Activated naive CD8-positive, alpha-beta T cell treated with anti-CD3 and anti-CD28 coated beads for 36 hours (primary cell): ENCODE measurements at places on chromosomes 1 and 21.

DNA sequence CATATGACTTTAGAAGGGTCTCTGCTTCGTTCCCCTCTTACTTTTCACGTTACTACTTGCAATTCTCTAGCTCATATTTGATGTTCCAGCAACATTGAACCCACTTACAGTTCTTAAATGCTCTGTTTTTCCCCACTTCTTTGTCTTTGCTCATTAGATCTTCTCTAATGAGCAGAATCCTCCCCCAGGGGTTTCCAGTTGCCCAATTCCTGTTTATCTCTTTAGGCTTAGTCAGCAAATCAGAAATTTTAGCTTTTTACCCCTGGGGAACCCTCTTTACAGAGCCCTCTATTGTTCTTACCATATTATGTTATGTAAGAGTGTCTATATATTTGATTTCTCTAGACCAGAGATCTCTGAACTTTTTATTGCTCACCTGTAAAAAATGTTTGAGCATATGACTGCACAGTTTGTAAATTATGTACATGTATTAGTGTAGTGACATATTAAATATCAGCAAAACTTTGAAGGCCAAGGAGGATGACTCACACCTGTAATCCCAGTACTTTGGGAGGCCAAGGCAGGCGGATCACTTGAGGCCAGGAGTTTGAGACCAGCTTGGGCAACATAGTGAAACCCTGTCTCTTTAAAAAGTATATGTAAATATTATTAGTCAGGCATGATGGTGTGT lies 71.4 kb downstream of the FNBP1L start:
- no peak overlapping the region for H3K4me3 ChIP-seq
- H3K27ac ChIP-seq = no peak overlapping the region
- H3K27me3 ChIP-seq = no peaks in the 10 kb centered on the region
- no peak for DNase-seq
- H3K4me1 ChIP-seq = no peaks in the 10 kb centered on the region

DNA sequence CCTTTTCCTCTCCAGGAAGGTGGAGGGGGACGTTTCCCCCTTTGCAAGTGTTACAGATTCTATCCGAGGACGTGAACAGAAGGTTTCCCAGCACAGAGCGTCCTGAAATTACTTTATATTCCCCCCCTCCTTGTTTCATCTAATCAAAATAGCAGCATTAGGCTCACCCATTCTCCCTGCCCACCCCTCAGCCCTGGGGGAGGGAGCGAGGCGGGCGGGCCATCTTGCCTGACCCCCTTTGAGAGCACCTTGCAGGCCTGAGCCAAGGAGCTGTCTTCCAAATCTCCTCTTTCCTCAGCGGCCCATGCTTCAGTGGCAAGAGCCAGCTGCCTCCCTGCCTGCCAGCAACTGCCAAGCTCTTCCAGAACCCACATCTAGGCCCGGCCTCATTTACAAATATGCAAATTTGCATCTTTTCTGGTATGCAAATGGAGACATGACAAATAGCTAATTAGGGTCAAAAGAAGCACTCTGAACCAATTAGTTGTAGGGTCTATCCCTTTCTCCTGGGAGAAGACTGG lies 69.1 kb upstream of the POU3F1 start:
- H3K27ac ChIP-seq = no peak overlapping the region
- no peaks in the 10 kb centered on the region for H3K27me3 ChIP-seq
- no peaks in the 10 kb centered on the region for H3K4me1 ChIP-seq

DNA sequence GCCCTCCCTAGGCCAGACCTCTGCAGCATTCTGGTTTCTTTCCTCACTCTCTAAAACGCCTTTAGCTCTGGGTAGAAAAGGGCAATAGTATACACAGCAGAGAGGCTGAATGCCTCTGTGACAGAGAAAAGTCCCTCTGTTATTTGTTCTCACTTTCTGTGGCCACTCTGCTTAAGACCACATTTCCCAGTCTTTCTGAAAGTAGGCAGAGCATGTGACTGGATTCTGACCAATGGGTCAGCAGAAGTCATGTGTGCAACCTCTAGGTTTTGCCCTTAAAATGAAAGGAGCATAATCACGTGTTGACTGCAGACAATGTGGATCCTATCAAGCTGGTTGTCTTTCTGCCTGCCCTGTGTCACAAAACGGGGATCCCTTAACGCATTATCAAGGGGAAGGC lies 79.7 kb upstream of the MARK1 start:
- no peaks in the 10 kb centered on the region for H3K36me3 ChIP-seq
- H3K27ac ChIP-seq = no peak overlapping the region
- H3K27me3 ChIP-seq = peaks cover 20% of the 10 kb centered on the region

DNA sequence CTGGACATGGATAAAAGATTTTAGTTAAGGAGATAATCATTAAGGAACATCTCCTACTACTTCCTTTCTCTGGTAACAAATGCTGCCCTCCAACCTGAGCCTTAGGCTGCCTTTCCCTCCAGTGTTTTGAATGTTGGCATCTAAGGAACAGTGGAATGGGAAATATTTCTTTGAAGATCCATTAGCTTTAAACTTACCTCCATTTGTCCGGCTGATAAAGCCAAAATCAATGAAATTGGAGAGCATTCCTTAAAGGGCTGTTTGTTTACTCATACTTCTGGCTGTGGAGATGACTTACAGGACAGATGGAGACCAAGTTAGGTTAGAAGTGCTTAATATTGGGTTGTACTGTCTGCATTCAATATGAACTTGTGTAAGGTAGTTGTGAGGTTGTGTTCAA lies 439.1 kb downstream of the PLA2G4A start:
- no peaks in the 10 kb centered on the region for H3K27me3 ChIP-seq
- no peak for DNase-seq
- H3K36me3 ChIP-seq = no peaks in the 10 kb centered on the region
- H3K4me3 ChIP-seq = no peak overlapping the region
- H3K27ac ChIP-seq = no peak overlapping the region
- no peaks in the 10 kb centered on the region for H3K4me1 ChIP-seq

DNA sequence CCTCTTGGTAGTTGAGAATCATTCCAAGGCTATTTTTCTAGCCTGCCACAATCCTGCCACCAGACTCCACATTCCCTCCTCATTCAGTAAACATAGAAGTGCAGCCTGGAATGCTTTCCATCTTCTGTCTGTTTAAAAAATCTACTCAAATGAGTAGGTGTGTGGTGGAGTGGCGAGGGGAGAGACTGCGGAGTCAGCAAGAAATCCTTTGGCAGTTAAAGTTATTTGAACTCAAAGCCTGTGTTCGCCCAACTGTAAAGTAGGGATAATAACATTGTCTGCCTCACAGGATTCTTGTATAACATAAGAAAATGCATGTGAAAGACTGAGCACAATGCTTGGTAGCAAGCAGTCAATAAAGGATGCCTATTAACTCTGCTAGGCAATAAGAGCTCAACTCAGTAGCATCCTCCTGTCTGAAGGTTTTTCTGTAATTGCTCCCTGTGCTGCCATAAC lies 22.2 kb upstream of the DPT start:
- peaks cover 5% of the 10 kb centered on the region for H3K4me1 ChIP-seq
- H3K36me3 ChIP-seq = no peaks in the 10 kb centered on the region
- H3K4me3 ChIP-seq = no peak overlapping the region

DNA sequence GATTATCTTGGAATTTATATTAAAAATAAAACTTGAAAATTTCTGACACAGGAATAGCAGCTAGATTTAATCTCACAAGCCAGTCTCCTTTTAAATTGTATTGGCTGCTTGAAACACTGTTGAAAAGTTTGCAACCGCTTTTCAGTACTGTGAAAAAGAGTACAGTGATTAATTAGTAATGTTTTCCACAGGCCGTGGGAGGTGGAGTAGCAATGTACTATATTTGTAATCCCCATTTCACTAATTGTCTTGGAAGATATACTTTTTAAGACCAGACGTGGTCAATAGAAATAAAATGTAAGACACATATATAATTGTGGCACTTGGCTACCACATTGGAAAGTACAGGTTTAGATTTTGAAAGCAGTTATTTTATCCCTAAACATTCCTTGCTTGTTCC lies 40.8 kb upstream of the MYOCOS start:
- H3K27me3 ChIP-seq = no peaks in the 10 kb centered on the region
- peaks cover 32% of the 10 kb centered on the region for H3K4me1 ChIP-seq
- H3K36me3 ChIP-seq = peaks cover 25% of the 10 kb centered on the region
- H3K27ac ChIP-seq = peak overlapping the region; percentile 63
- DNase-seq = no peak
